B cell (primary cell): ENCODE measurements at places on chromosomes 12 and 14. TPM values are rescaled to one million over a fixed set of nuclear protein-coding genes. Genes with fewer than 3 reads are reported as not detected.

RNF10 gene
- 163 and 250 TPM in 2 replicates for polyA plus RNA-seq

MIP gene
- not detected in 2 replicates for polyA plus RNA-seq

BCL2L14 gene
- 0.04 TPM in 1 of 2 replicates, not detected in the other for polyA plus RNA-seq

VRTN gene
- polyA plus RNA-seq = not detected in 2 replicates
